ENCODE measurements at places on chromosomes 13 and 19.

DNA sequence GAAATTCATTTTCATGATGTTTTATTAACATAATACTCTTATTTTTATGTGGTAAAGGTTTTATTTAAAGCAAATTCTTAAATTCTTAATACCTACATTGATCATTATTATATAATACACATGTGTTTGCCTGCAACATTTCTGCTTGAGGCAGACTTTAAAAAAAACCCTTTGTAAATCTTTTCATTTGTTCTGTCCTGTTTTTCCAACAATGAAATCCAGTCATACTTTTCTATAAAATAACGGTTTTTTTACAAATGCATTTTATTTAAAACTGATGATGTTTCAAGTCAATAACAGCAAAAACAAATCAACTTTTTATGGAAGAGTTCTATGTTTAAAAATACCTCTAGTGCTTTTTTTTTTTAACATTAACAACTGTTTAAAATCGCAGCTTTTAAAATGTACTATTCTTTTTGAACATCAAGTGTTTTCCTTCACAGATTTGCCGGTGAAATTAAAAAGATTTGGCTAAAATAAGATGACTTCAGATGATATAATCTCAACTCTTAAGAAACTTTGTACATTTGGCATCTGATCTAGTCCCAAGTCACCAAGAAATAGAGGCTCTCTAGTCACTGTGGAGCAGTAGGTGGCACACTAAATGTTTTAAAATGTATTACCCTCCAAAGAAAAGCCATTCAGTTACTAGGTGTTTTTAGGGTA, 5.1 kb downstream of the POU4F1 start:
- DNase-seq: no peak

DNA sequence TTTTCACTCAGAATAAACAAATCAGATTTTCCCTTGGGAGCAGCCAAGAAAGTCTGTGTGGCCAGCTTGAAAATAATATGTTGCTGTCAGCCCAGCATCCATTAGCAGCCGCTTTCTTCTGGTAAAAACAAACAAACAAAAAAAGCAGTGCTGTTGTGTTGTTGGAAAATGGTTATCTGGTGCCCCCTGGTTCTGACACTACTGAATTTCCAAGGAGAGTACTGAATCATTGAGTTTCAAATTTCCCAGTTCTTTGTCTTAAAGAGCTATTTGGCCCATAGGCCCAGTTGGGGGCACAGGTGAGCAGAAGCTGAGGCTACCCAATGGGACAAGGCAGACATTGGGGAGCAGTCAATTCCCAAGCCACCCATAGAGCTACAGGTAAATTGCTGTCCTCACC, 995.9 kb downstream of the UQCRFS1 start:
- no peak for DNase-seq

DNA sequence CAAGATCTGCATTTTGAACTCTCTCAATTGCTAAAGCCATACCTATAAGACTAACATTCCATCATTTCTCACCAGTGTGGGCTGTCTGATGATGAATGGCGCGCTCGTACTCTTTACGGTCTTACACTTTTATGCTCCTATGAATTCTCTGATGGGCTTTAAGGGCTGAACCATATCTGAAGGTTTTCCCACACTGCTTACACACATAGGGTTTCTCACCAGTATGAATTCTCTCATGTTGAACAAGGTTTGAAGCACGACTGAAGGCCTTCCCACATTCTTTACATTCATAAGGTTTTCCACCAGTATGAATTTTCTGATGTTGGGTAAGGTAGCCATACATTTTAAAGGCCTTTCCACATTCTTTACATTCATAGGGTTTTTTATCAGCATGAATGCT, 18.8 kb upstream of the ZNF607 start:
- no peak for DNase-seq

DNA sequence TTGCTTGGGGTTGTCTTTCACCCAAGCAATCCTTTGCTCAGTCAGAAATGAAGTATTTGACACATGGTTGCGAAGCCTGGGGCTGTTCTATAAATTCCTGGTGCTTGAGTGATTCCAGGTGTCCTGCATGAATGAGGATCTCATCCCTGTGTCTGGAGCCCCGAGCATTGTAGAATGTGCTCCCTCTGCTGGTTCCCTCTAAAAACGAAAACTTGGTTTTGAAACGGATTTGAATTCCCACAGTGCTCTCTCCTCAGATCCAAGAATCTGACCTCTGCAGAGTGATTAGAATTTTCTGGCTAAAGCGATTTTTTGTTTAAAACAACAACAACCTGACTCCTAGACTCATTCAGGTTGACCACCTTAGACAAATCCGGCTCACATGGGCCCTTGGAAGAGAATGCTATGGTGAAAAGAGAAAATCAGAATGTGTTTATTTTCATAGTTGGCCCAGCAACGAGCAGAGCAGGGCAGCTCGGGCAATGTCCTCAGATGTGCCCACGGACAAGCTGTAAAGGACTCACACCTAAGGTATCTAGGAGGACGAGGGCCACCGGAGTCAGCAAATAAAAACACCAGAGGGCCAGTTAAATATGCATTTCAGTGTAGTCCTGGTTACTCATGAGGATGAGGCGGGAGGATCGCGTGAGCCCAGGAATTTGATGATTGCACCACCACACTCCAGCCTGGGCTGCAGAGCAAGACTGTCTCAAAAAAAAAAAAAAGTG, 8.7 kb upstream of the ATP12A start:
- DNase-seq: peak; percentile 59

GRCh38 chr13:74061926-74062595, 72.1 kb downstream of the KLF12 start:
- DNase-seq: peak; percentile 76
